Mucosa of descending colon (tissue), 3 donors: ENCODE measurements at places on chromosomes 12 and 14. TPM values are rescaled to one million over a fixed set of nuclear protein-coding genes. Genes with fewer than 3 reads are reported as not detected.

Gene TTC6
- 1.7 TPM for total RNA-seq

Gene TAS2R46
- 0.87 TPM for total RNA-seq

Gene SLC7A7
- total RNA-seq, result 13.2 TPM

Gene A2ML1
- total RNA-seq, result not detected

GRCh38 chr12:32155041-32155440 is 48.4 kb downstream of the BICD1 start:
- no peak for DNase-seq

- DNase-seq, result no peak
Measured at GRCh38 chr14:29900609-29901350, 26.9 kb downstream of the PRKD1 start.

- no peak for DNase-seq
Measured at GRCh38 chr14:24456980-24457379, 14.4 kb upstream of the SDR39U1 start.

DNA sequence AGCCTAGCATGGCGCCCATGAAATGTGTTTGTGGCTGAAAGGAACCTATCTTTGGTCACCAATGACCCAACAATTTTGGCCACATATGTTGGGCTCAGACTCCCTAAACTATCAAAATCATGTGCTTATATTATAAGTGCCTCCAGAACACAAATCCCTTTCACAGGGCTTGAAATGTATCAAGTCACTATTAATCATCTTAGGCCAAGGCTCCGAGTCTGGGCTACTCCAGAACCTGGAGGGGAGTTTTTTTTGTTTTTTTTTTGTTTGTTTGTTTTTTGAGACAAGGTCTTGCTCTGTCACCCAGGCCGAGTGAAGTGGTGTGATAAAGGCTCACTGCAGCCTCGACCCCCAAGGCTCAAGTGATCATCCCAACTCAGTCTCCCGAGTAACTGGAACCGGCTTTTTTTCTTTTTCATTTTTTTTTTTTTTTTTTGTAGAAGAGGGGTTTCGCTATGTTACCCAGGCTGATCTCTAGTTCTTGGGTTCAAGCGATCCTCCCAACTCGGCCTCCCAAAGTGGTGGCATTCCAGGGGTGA is 989 bp upstream of the DRAM1 start:
- DNase-seq, result no peak

DNA sequence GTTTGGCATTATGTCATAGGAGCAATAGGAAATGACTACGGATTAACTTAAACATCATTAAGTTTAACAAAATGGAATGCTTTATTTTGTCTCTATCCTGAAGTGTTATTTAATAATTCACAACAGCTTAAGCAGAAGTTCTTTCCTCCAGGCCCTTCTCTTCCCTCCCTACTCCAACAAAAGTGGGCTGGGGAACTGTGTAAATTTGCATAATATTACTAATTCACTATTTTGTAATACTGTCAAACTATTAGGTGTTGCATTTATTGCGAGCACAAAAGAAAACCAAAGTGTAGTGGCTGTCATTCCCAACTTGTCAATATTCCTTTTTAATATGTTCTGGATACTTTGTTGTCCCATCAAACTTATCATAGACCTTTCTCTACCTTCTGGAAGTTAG is 69.8 kb downstream of the ATG14 start:
- no peak for DNase-seq

GRCh38 chr12:42902001-42902400 is 312.5 kb upstream of the PRICKLE1 start:
- no peak for DNase-seq

- DNase-seq, result no peak
Measured at GRCh38 chr14:58281969-58282368, 16.4 kb upstream of the ARID4A start.

DNA sequence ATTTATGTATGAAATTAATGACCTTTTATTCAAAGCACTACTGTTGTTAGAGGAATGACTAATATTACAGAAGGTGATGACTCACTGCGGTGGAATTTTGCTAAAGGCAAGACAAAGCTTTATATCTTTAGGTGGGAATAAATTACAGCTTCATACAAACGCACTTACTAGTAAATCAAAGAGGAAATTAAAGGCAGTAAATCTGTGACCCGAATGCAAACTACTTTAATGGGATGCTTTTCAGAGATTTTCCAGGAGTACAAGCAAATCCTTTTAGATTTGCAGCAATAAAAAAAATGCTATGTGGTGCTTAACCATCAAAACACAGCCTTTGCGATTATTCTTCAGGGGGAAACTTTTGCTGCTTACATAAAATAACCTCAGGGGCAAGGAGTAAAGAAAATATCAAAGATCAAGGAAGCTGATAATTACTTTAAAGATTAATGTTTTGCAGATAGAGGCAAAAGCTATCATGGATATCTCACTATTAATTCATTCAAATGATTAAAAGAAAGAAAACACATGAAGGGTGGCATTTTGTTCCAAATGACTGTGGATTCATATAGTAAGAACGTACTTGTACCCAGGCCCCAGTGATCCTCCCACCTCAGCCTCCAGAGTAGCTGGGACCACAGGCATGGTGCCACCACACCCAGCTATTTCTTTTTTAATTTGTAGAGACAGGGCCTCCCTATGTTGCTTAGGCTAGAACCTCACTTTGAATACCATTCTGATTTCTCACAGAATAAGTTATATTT is 98.9 kb downstream of the DENND5B start:
- no peak for DNase-seq

- DNase-seq, result no peak
Measured at GRCh38 chr14:30114051-30114450, 186.4 kb upstream of the PRKD1 start.

DNA sequence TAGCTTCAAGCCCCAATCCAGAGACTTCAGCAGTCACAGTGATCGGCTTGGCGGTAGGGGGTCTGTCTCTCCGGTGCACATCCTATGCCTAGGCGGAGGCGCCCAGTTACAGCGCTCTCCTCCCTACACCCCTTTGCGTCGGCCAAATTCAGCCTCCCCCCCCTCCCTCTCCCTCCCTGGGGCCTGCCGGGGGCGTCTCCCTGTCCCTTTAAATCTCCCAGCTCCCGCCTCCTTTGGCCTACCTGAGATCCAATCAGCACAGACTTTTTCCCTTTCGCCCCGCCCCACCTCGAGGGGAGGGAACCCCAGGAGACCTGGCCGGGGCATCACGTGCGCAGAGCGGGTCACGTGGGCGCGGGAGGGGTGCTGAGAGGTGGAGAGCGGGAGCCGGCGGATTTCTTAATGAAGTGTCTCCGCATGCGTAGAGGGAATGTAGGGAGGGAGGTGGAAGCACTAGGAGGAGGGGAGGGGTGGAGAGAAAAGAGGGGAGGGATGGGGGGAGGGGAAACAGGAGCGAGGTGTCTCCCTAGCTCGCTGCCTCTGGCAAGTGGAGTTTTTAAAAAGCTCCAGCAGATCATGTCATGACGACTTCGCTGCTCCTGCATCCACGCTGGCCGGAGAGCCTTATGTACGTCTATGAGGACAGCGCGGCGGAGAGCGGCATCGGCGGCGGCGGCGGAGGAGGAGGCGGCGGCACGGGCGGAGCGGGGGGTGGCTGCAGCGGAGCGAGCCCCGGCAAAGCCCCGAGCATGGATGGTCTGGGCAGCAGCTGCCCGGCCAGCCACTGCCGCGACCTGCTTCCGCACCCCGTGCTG is at the start of gene HOXC13:
Gene HOXC13, plus strand, starts transcription at position 506 of the 815 bp plus-strand sequence. Its CDS starts 76 bp downstream, at position 582.
- peak; percentile 10 for DNase-seq

GRCh38 chr12:84842406-84843013 is 70.1 kb downstream of the SLC6A15 start:
- DNase-seq, result no peak

DNA sequence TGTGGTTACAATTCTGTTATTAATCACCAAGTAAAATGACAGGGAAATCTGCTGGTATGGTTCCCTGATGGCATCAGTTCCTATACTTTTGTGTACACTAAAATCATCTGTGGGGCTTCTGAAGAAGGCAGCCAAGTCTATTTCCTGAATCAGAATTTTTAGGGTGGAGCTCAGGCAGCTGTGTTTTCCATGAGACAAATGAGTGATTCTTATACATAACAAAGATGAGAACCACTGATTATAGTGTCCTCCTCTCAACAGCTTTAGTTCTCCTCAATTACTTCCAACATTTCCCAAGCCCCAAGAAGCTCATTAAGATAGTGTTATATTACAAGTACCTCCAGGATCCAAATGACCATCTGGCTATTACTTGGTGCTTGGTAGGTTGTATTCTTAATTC is 64.5 kb upstream of the USP44 start:
- no peak for DNase-seq

- DNase-seq, result no peak
Measured at GRCh38 chr14:53041067-53041466, 90.2 kb upstream of the FERMT2 start.

DNA sequence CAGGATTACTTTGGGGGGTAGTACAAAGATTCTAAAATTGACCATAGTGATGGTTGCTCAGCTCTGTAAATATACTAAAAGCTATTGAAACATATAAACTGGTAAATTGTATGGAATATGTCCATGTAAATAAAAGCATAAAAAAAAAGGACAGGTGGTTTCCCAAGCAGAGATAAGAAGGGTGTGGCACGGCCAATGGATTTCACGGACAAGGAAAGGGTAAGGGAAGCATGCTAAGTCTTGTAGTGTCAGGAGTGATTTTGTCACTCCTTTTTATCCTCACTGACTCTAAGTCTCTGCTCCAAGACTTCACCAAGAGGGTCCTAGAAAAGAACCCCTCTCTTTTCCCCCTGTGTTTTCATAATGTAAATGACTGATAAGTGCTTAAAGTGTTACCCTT is 229.2 kb downstream of the SPTSSA start:
- DNase-seq, result no peak

DNA sequence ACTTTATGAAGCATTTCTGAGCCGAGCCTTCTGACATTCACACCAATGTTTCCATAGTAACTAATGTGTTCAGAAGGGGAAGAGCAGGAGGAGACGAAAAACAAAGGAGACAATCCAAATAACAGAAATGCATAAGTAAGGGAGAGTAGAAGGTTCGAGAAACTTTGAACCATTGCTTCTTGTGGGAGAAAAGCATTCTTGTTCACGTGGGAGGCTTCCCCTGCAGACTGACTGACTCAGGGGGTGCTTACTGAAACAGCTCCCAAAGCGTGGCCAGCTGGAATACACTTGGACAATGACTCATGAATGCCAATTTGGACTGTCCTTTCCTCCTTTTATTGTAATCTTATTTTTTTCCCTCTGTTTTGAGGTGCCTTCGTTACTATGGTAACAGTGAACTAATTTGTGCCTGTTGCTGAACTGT is 73.9 kb downstream of the NEDD1 start:
- DNase-seq, result no peak
